ENCODE measurements at places on chromosomes 1 and 21. TPM values are rescaled to one million over a fixed set of nuclear protein-coding genes. Genes with fewer than 3 reads are reported as not detected.

HSF2BP gene
- 2.0 TPM for total RNA-seq

DNA sequence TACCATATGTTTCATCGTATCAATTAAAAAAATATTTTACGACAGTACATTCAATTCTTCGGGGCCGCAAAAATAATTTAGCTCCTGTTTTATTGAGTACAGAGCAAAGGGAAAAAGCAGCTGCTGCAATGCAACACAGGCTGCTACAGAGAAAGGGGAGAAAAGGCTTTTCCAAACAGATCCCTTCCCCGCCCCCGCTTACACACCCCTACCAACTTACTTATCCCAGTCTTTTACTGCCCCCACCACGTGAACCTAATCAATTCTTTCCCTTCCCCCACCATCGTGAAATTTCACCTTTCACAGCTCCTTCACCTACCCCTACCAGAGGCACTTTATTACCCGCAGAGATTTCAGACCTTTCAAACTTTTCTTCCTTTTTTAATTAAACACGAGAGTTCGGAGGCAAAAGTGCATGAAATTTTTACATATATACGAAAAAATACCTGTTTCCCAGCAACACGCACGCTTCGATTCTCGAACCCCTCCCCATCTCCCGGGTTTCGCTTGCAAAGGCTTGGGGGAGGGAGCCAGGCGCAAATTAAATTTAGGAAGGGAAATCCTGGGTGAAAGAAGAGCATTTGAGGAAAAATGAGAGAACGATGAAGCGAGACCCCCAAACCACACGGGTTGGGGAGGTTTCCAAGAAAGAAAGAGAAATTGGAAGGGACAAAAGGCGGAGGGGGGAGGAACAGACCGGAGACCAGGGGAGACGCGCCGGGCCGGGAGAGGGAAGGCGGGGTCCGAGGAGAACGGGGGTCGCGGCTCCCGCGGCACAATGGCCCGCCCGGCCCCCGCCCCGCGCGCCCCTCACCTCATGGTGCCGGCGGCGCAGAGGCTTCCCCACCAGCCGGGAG, 823 bp downstream of the ENAH start:
- no peak for DNase-seq

DNA sequence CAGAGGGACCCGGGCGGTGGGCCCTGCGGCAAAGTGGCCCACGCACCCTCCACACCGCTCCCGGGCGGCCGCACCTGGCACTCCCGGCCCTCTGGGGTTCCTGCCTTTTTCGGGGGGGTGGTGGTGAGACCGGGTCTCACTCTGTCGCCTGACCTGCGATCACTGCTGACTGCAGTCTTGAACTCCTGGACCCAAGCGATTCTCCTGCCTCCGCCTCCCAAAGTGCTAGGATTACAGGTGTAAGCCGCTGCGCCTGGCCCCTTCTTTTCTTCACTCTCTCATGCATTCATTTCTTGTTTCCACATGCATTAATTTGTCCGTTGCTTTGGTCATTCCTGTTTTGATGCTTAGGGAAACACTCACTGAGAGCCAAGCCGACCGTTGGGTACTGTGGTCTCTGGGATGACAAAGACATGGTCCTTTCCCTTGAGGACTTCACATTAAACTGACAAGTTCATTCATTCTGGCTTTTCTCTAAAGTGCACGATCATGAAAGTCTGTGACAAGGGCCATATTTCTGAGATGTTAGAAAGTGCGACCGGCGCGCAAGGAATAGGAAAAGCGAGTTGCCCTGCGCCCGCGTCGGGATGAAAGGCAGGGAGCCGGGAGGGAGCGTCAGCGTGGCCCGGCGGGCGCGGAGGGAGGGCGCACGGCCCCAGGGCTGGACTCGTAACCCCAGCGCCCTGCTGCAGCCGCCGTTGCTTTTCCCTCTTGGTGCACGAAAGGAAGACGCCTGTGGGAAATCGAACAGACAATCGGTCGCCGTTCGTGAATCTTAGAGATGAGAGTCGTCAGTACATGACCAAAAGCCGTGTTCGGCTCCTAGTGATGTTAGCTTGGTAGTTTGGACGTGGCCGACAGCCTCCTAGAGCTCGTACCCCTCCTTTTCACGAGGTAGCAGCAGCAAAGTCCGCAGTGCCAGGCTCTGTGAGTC, 1.0 kb upstream of the MCOLN2 start:
- peak; percentile 46 for DNase-seq

GIPC2 gene
- total RNA-seq, result 0.41 TPM

- DNase-seq, result no peak
Measured at GRCh38 chr1:154714638-154715037, 106.7 kb upstream of the ADAR start.

GRCh38 chr1:68129536-68130250, 79.3 kb upstream of the DIRAS3 start:
- DNase-seq, result no peak

Measured in frontal cortex (tissue), 4 donors.